ENCODE measurements at places on chromosomes 4 and X.
A peak's percentile ranks its signal among the peaks of the same experiment; 100 is the strongest.

GRCh38 chrX:14030174-14030530, 460 bp upstream of the GEMIN8 start:
- peak overlapping the region; percentile 65 for H3K4me3 ChIP-seq
- no peaks in the 10 kb centered on the region for H3K27me3 ChIP-seq
- no peak for DNase-seq
- H3K36me3 ChIP-seq, result no peaks in the 10 kb centered on the region
- H3K27ac ChIP-seq, result peak overlapping the region; percentile 80
- H3K4me1 ChIP-seq, result no peaks in the 10 kb centered on the region

- H3K27me3 ChIP-seq, result no peaks in the 10 kb centered on the region
- no peaks in the 10 kb centered on the region for H3K36me3 ChIP-seq
- DNase-seq, result no peak
- no peak overlapping the region for H3K27ac ChIP-seq
- H3K4me3 ChIP-seq, result no peak overlapping the region
- no peaks in the 10 kb centered on the region for H3K4me1 ChIP-seq
Measured at GRCh38 chr4:31657859-31658570, 937.8 kb downstream of the PCDH7 start.

GRCh38 chr4:128853741-128854140, 44.2 kb downstream of the JADE1 start:
- H3K27ac ChIP-seq, result no peak overlapping the region
- H3K27me3 ChIP-seq, result no peaks in the 10 kb centered on the region
- no peaks in the 10 kb centered on the region for H3K4me1 ChIP-seq
- no peak for DNase-seq
- H3K36me3 ChIP-seq, result no peaks in the 10 kb centered on the region

DNA sequence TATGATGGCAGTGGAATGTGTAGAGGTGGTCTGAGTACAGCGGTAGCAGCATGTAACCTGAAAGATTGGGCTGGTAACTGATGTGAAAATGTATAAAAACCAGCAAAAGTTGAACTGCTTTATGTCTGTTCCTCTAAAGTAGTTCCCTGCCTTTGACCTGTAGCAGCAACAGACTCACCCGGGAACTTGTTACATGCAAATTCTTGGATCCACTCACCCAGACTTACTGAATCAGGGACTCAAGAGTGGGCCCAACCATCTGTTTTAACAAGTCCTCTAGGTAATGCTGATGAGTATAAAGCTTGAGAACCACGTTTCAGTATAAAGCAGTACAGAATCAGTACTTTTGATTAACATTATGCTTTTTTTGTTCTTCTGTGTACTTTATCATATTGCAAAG, 84.7 kb downstream of the RAP1GDS1 start:
- no peak for DNase-seq
- no peak overlapping the region for H3K4me3 ChIP-seq
- H3K4me1 ChIP-seq, result no peaks in the 10 kb centered on the region
- no peaks in the 10 kb centered on the region for H3K36me3 ChIP-seq
- H3K27me3 ChIP-seq, result no peaks in the 10 kb centered on the region
- H3K27ac ChIP-seq, result no peak overlapping the region

- H3K27ac ChIP-seq, result no peak overlapping the region
- DNase-seq, result no peak
- H3K27me3 ChIP-seq, result no peaks in the 10 kb centered on the region
- no peak overlapping the region for H3K4me3 ChIP-seq
Measured at GRCh38 chrX:39440799-39441284, 639.6 kb downstream of the MID1IP1 start.
